ENCODE measurements at places on chromosomes 7 and 10. TPM values are rescaled to one million over a fixed set of nuclear protein-coding genes. Genes with fewer than 3 reads are reported as not detected.

ZNF438 gene
- 12.2 TPM for polyA plus RNA-seq

GRCh38 chr7:77415476-77415822 is 700 bp downstream of the GSAP start:
- DNase-seq = peak; percentile 20

DNA sequence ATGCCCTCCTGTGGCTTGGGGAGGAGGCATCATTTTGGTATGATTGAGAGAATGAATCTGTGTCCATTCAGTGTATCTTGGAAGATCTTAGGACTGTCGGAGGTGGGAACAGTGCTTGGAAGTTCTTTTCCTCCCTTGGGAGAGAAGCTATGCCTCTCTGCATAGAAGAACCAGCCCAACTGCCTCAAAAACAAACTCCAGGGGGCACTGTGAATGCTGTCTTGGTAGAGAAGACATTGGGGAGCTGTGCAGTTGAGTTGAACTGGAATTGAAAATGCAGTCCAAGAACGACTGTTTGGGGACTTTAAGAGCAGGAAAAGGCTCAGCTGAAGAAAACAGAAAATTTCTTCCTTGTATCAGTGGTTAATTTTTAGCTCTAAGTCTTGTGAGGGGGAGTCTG is 4.9 kb upstream of the GJD4 start:
- no peak for DNase-seq

DNA sequence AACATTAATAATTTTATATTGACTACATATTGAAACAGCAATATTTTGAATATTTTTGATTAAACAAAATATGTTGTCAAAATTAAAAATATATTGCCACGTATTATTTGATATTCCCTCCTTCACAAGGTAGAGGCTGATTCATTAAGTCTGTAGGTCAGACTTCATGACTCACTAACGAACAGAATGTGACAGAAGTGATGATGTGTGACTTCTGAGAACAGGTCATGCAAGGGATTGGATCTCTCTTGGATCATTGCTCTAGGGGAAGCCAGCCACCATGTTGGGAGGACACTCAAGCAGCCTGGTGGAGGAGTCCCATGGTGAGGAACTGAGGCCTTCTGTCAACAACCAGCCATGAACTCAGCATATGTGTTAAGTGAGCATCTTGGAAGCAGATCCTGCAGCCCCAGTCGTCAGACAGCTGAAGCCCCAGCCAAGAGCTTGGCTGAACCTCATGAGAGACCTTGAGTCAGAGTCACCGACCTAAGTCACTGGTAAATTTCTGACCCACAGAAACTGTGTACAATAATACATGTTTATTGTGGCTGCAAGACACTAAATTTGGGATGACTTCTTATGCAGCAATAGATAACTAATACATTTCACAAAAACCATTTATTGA is 66.6 kb downstream of the HTR5A start:
- DNase-seq = no peak

DNA sequence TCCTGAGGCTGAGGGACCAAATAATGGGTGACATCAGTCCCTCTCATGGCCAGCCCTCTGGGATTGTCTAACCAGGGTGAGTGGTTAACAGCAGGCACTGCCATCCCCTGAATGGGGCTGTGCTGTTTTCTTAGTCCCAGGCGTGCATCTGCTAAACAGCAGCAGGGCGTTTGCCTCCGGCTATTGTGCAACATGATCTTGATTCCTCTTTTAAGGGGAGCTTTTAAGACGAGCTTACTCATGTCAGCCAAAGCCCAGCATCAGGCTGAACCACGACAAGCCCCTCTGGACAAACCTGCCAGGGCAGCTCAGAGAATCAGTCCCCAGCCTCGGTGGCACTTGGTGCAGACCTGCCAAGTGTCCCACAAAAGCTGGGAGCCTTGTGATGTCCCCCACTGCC is 16.2 kb upstream of the IGFBP3 start:
- DNase-seq = no peak

DNA sequence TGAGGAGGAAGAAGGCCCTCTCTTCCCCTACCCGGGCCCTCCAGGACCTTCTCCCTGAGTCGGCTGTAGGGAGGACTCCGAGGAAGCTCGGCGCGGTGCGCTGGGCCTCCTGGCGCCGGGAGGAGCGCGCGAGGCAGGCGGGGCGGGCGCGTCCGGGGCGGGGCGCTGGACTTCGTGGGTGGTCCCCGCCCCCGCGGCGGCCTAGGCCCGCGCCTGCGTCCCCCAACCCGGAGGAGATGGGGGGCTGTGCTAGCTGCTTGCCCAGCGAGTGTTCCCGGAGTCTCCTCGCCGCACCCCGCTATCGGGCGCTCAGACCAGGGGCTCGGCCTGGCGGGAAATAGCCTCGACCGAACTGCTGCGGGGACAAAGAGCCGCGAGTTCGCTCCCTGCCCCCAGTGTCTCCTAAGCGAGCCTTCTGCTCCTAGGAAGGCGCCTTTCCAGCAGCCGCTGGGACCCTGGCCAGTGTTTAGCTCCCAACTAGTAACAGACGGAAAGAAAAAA is 19.2 kb upstream of the SMO start:
- peak; percentile 85 for DNase-seq

- no peak for DNase-seq
Observed at GRCh38 chr10:85665681-85666080, 700.9 kb downstream of the GRID1 start.
